ENCODE measurements at places on chromosomes 16 and 17.

DNA sequence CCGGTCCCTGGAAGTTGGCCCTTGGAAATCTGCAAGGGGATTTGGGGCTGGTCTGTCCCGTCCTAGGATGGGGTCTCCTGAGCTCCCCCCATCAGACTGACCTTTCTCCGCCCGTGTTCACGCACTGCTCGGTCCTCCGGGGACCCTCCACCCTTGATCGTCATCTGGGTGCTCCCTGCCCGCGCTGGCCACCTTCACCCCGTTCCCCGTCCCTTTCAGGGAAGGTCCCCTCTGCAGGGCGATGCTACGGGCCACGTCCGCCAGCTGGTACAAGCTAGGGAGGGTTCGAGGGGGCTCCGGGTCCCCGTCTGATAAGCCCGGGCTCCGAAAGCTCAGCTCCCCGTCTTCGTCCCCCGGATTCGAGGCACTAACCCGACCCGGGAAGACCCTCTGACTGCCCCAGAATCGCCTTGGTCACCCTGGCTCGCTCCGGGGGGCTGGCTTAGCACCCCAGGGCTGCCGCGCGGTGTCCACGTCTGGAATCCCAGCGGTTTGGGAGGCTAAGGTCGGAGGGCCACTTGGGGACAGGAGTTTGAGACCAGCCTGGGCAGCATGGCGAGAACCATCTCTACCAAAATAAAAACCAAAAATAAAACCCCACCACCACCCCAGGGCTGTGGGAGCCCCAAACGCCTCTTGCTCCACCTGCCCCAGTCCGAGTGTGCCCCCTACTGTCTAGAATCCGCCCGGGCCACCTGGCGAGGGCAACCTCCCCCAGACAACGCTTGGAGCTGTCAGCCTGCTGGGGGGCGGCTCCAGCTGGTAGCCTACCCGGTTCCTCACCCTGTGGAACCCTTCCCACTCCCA lies 1.1 kb upstream of the SLC43A2 start:
- peak; percentile 75 for DNase-seq

DNA sequence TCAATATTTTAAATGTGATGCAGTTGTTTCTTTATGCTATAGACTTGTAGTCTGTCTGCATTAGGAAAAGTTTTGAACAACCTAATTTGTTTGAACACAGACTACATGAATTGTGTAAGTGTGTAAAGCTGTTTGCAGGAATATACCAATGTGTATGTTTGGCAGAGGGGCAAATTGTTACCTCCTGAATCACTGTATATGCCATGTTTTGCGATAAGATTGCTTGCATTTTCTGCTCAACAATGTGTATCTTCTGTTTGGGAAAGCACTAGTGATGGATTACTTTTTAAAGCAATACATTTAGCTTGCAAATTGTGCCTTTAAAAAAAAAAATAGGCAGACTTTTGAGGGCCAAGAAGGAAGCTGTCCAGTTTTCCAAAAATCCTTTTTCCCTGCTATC lies 14.6 kb downstream of the RBBP6 start:
- no peak for DNase-seq

GRCh38 chr16:70809392-70810060 lies 8.6 kb upstream of the VAC14 start:
- no peak for DNase-seq

- DNase-seq = peak; percentile 11
Measured at GRCh38 chr16:73058221-73058615, 10.3 kb upstream of the ZFHX3 start.

DNA sequence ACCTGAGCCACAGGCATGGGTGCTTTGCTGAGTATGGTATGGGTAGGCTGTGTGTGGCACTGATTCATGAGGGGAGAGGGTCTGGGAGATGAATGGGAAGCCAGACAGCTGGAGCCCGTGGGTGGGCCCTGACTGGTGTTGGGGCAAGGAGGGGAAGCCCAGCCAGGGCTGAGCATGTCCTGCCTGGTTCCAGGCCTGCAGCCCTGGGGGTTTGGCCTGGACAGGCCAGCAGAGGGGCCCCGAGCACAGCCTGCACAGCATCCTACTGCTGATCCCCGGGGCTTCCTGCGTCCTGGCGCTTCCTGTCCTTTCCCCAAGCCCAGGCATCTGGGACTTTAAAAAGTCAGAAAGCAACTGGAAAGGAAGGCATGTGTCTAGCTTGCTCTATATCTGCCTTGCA lies 4.6 kb upstream of the MVD start:
- DNase-seq = no peak

- DNase-seq = no peak
Measured at GRCh38 chr16:71707199-71707598, 17.3 kb downstream of the PHLPP2 start.

- no peak for DNase-seq
Measured at GRCh38 chr17:31296142-31296541, 897 bp downstream of the OMG start.

GRCh38 chr17:29180788-29181160 lies 576 bp upstream of the MYO18A start:
- no peak for DNase-seq

GRCh38 chr16:35909351-35909954 lies 2450.0 kb downstream of the TP53TG3F start:
- no peak for DNase-seq

DNA sequence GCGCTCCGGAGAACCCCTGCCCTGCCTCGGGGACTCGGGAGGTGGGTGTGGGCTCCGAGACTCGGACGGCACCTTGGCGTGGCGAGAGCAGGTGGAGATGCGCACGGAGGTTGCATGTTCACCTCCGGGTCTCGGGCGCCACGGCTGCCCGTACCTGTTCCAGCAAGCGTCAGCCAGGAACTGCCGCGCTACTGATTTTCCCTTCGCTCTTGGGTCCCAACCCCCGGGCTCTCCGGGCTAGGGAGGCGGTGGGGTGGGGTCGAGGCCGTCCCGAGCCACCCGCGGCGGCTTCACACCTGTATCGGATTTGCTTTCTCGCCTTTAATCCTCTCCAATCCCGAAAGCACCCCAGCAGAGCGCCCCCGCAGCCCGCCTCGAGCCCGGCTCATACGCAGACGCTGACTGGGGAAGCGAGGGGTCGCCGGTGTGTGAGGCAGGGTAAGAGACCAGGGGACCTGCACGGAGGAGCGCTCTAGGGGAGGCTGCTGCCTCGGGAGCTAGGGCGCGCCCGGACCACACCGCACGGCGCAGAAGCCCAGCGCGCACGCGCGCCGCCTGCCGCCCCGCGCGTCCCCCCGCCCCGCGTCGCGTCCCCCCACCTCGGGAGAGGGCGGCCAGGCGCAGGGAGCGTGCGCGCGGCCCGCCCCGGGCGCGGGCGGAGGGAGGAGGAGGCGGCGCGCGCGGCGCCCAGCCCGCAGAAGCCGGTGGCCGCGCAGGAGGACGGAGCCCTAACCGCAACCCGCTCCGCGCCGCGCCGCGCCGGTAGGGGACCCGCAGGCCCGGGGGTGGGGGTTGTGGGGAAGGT lies at the start of gene DUSP14:
Gene DUSP14 (plus strand): TSS at position 695 of the 805 bp plus-strand sequence. CDS start 22,382 bp downstream, outside the sequence.
- peak; percentile 74 for DNase-seq

GRCh38 chr17:77757561-77757898 lies 201.0 kb upstream of the TNRC6C start:
- no peak for DNase-seq

- DNase-seq = peak; percentile 68
Measured at GRCh38 chr17:75753514-75754377, 11.2 kb downstream of the GALK1 start.

DNA sequence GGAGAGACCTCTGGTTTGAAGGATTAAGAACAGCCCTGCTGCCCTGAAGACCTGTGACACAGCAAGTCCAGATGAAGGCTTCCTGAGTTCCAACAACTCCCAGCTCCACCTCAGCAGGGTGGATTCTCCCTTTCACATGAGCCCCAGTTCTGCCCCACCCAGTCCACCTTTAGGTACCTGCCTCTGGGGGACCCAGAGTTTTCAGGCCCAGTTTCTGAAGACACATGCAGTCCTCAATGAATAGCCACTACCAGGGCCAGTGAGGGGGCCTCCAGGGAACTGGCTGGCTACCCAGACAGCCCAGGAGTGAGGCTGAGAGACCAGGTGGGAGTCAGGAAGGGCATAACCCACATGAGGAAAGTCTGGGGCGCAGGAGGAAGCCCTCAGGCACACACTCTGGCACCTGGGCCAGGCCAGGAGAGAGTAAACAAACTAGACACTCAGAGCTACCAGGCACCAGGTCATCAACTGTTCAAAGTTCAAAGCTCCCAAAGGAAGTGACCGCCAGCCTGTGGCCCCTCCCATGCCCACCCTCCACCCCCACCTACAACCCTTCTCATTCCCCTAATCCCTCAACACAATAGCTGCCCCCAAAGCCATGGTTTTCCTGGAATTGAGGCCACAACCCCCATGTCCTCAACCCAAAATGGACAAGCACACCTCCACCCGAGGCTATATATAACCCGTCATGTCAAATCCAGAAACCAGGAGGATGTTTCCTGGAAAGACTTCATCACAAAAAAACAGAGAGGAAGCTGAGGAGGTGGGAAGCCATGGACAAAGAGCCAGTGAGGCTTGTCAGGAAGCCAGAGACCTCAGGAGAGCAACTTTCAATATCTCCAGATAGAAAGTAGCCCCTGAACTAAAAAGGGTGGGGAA lies 2.1 kb downstream of the MYO18A start:
- DNase-seq = no peak

GRCh38 chr16:81798311-81799137 lies 19.4 kb downstream of the PLCG2 start:
- DNase-seq = peak; percentile 74

GRCh38 chr17:50270435-50271362 lies 3.6 kb upstream of the TMEM92 start:
- DNase-seq = no peak

DNA sequence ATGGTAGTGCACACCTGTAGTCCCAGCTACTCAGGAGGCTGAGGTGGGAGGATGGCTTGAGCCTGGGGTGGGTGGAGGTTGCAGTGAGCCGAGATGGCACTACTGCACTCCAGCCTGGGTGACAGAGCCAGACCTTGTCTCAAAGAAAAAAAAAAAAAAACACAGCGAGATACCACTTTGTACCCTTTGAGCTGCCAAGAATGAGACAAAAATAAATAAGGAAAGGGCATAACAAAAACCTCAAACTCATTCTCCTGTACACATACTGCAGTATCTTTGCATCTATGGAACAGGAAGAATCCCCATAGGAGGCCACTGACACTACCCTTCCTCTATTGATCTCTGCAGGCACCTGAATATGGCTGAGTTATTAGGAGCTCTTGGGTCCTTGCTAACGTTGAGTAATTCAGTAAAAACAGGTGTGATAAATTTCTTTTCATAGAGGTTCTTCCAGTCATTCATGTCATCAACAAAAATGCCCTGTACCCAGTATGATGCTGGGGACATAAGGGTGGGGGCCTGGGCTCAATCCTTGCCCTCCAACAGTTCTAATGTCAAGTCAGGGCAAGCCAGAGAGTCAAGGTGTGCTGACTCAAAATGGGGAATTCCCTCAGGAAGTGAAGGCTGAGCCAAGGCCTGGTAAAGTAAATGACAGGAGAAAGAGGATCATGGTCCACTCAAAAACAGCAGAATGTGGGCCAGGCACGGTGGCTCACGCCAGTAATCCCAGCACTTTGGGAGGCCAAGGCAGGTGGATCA lies 26.9 kb downstream of the RANBP10 start:
- DNase-seq = no peak

- no peak for DNase-seq
Measured at GRCh38 chr17:1197379-1197778, 17.6 kb upstream of the ABR start.

DNA sequence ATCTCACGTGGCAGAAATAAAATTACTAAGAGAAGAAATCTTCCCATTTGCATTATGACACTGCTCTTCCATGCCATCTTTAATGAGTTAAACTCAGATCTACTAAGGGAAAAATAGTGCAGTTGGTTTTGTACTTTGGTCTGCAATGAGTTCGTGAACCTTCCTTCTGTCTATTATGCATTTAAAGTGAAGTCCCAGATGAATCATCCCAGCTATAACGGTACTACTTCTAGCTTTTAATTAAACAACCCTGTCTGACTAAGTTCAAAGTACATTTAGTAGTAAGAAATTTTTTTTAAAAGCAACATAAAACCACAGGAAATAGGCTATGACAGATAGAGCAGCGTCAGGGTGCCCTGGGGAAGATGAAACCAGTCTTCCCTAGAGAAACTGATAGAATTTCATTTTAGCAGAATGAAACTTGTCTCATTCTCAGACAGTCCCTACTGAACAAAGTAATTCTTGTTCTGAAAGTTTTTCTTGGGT lies 1.8 kb downstream of the TMIGD1 start:
- DNase-seq = peak; percentile 85

DNA sequence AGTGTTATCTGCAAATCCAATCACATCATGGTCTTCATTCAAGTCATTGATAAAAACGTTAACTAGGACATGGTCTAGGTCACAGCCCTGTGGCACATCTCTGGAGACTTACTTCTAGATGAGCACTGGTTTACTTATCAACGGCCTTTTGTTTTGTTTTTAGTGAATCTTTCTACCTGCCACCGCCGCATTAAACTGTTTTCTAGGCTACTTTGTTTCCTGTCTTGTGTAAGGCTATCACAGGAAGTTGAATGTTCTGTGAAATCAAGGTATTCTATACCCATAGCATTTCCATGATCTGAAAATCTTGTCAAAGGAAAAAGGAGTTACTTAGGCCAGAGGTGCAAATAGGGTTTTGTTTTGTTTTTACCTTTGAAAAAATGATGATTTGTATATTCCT lies 26.9 kb downstream of the SOCS3 start:
- peak; percentile 41 for DNase-seq

GRCh38 chr16:31177136-31177535 lies 2.8 kb upstream of the FUS start:
- peak; percentile 49 for DNase-seq

- DNase-seq = no peak
Measured at GRCh38 chr17:50603340-50603739, 31.3 kb upstream of the ABCC3 start.

- DNase-seq = no peak
Measured at GRCh38 chr17:1933875-1934715, 91.0 kb downstream of the RTN4RL1 start.

DNA sequence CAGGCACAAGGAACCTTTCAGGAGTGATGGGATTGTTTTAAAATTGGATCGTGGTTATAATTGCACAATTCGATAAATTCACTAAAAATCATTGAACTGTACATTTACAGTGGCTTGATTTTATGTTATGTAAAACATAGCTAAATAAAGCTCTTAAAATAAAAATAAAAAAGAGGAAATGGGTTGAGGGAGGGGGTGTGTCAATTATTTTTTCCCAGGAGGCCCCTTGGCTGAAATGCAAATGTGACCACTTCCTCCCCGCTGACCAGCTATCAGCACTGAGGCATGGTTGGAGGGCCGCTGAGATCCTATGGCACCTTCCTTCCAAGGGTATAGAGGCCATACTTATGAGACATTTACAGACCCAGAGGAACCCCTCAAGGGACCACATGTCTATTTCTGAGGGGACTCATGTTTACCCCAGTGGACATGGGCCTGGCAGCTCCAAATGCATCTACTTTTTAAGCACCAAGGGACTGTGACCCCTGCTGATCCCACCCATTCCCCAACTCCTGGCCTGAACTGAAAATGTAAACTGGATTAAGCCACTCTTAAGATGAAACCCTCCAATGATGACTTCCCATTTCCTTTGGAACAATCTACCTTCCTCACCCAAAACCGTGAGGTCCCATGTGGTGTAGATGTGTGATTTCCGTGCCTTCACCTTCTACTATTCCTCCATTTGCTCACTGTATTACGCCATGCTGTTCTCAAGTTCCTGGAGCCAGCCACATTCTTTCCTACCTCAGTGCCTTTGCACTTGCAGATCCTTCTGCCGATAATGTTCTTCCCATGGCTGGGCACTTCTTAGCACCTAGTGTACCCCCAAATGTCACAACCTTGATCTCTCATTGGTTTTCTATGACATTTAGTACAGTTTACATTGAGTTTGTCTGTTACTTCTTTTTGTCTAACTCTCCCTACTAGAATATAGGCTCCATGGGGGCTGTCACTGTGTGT lies 2.8 kb upstream of the IL21R start:
- no peak for DNase-seq

- DNase-seq = no peak
Measured at GRCh38 chr17:53134548-53134947, 688.2 kb upstream of the KIF2B start.

- peak; percentile 58 for DNase-seq
Measured at GRCh38 chr17:16443511-16444257, 28.3 kb downstream of the TRPV2 start.

Data from activated CD4-positive, alpha-beta T cell treated with anti-CD3 and anti-CD28 coated beads, Interleukin-2, Interleukin-4, amounts not matched to agents 100 ng/mL and 50 ng/mL, durations not matched to agents 16 hours and 8 hours (primary cell).